Body of pancreas (tissue), 4 donors: ENCODE measurements at places on chromosomes 1 and 21.

DNA sequence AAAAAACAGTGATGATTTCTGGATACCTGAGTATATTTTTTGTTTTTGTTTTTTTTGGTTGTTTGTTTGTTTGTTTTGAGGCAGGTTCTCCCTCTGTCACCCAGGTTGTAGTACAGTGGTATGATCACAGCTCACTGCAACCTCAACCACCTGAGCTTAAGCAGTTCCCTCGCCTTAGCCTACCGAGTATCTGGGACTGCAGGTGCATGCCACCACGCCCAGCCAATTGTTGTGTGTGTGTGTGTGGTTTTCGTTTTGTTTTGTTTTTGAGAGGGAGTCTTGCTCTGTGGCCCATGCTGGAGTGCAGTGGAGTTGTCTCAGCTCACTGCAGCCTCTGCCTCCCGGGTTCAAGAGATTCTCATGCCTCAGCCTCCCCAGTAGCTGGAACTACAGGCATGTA, 55.3 kb upstream of the RCC1 start:
- no peaks in the 10 kb centered on the region for H3K36me3 ChIP-seq
- H3K27me3 ChIP-seq = no peaks in the 10 kb centered on the region
- H3K4me1 ChIP-seq = no peaks in the 10 kb centered on the region
- DNase-seq = no peak
- no peak overlapping the region for H3K27ac ChIP-seq

DNA sequence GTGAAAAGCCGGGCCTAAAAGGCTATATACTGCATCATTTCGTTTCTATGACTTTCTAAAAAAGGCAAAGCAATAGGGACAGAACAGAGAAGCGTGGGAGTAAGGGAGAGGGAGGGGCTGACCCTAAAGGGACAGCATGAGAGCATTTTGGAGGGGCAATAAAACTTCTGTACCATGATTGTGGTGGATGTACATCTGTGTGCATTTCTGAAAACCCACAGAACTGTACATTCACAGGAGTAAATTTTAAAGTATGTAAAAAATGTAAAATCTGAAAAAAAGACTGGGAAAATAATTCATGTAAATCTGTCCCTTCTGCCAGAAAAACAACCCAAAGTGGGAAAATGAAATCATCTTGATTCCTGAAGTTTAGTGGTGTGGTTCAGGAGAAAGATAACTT, 235.4 kb downstream of the CENPF start:
- H3K36me3 ChIP-seq = no peaks in the 10 kb centered on the region
- H3K4me3 ChIP-seq = no peak overlapping the region
- H3K27me3 ChIP-seq = no peaks in the 10 kb centered on the region
- no peaks in the 10 kb centered on the region for H3K4me1 ChIP-seq

DNA sequence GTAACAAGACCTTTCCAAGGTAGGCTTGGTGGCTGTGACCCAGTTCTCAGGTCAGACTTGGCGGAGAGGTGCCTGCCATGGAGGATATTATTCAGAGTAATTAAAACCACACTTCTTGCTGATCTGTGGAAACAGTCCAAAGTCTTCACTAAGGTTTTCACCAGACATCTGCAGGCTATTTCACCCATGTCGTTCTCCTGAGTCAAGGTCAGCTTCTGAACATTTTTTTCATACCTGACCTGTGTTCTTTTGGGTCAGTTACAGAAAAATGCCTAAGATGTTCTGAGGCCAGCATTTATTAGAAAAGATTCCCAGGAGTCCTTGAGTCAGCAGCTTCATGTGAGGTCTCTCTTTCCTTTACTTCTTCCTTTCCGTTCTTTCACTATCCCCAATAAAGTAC, 54.9 kb downstream of the RGL1 start:
- no peaks in the 10 kb centered on the region for H3K27me3 ChIP-seq
- no peaks in the 10 kb centered on the region for H3K4me1 ChIP-seq
- no peak for DNase-seq
- H3K4me3 ChIP-seq = no peak overlapping the region
- H3K27ac ChIP-seq = no peak overlapping the region
- H3K36me3 ChIP-seq = no peaks in the 10 kb centered on the region

DNA sequence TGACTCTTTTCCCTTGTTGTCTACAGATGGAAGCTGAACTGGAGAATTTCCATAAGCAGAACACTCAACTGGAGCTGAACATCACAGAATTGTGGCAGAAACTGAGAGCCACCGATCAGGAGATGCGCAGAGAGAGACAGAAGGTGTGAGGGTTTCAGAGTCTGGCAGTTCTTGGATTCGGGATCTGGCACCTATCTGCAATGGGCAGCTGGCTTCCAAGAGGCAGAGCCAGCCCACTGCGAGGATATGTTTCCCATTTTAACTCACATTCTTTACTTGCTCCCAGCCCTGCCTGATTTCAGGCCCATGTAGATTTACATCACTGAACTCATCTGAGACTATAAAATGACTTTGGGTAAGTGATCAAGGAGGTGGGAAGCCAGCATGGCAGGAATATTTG, 37.3 kb upstream of the TMEM125 start:
- no peaks in the 10 kb centered on the region for H3K36me3 ChIP-seq
- no peak for DNase-seq
- H3K4me3 ChIP-seq = no peak overlapping the region
- H3K27ac ChIP-seq = no peak overlapping the region
- no peaks in the 10 kb centered on the region for H3K27me3 ChIP-seq

- H3K27ac ChIP-seq = no peak overlapping the region
- no peak for DNase-seq
- no peaks in the 10 kb centered on the region for H3K4me1 ChIP-seq
- H3K27me3 ChIP-seq = no peaks in the 10 kb centered on the region
Measured at GRCh38 chr1:80807981-80808380, 992.8 kb upstream of the ADGRL2 start.

DNA sequence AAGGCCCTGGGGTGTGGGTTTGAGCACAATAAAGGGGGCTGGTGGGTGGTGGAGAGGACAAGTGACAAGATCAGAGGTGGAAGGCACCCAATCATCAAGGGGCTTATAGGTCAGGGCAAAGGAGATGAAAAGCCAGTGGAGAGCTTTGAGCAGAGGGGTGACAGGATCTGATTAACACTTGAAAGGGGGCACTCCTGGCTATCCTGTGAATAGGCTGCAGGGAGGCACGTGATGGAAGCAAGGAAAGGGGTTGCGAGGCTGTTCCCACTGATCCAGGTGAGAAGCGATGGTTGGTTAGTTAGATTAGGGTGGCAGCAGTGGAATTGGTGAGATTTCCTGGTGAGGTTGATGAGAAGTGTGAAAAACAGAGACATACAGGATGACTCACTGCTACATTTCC, 80.6 kb downstream of the WLS start:
- no peaks in the 10 kb centered on the region for H3K27me3 ChIP-seq
- H3K36me3 ChIP-seq = peaks cover 16% of the 10 kb centered on the region
- H3K27ac ChIP-seq = no peak overlapping the region
- DNase-seq = no peak
- H3K4me1 ChIP-seq = peaks cover 19% of the 10 kb centered on the region

DNA sequence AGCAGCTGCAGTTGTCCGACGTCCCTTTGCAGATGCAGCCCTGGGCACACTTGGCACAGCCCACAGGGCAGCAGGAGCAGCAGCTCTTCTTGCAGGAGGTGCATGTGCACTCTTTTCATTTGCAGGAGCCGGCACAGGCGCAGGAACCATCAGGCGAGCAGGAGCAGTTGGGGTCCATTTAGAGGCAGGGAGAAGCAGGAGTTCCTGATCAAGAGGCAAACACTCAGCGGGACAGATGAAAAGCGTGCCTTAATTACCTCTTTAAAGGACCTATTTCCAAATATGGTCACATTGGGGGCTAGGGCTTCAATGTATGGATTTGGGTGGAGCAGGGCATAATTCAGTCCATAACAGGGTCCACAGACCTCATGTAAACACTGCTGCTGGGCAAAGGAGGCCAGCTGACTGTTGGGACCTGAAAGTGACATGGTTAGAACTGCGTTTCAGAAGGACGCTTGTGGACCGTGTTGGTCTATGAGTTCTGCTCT, 4.3 kb upstream of the CPLANE2 start:
- no peak overlapping the region for H3K27ac ChIP-seq
- no peak for DNase-seq
- peaks cover 30% of the 10 kb centered on the region for H3K4me1 ChIP-seq
- H3K4me3 ChIP-seq = no peak overlapping the region

DNA sequence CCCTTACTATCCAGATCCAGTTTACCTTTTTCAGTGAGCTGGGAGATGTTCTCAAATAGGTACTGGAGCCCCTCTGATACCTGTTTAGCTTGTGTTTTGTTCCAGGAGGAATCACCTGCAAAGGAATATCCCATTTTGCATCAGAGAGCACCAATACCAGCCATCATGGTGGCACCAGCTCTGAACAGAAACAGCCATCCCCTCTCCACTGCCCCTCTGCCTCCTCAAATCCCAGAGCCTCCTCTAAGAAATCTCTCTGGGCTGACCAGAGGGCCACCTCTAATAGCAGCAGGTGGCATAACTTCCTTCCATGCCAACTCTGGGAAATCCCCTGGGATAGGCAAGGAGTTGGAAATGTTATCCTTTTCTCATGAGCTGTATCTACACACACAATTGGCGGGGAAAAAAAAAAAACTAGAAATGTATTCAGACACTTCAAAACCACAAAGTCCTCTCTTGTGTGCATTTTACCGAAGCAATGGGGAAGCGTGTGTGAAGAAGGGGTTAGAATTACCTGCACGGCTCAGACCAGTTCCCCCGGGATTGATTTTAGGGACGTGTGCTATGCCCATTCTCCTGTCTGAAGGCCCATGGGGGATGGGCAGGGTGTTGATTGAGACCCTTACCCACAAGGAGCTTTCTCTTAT, 2.4 kb downstream of the PGLYRP4 start:
- no peaks in the 10 kb centered on the region for H3K27me3 ChIP-seq
- H3K4me3 ChIP-seq = no peak overlapping the region
- H3K4me1 ChIP-seq = peaks cover 11% of the 10 kb centered on the region
- H3K27ac ChIP-seq = no peak overlapping the region

DNA sequence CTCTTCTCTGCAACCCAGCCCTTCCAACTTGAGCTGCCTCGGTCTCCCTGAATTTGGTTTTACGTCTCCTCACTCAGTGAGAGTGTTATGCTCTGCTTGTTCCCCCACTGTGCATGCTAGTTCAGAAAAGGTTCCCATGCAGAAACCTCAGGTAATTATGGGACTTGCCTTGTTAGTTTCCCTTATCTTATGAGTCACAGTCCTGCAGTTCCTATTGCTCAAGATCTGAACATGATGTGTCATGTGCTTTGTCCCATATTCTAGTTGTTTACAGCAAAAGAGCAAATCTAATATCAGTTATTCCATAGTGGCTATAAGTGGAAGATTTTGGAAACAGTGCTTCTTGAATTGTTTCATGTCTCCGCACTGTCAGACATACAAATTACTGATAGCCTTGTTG, 74.4 kb downstream of the DUSP10 start:
- no peak overlapping the region for H3K27ac ChIP-seq
- no peak overlapping the region for H3K4me3 ChIP-seq
- H3K4me1 ChIP-seq = peaks cover 10% of the 10 kb centered on the region
- DNase-seq = no peak
- no peaks in the 10 kb centered on the region for H3K36me3 ChIP-seq

DNA sequence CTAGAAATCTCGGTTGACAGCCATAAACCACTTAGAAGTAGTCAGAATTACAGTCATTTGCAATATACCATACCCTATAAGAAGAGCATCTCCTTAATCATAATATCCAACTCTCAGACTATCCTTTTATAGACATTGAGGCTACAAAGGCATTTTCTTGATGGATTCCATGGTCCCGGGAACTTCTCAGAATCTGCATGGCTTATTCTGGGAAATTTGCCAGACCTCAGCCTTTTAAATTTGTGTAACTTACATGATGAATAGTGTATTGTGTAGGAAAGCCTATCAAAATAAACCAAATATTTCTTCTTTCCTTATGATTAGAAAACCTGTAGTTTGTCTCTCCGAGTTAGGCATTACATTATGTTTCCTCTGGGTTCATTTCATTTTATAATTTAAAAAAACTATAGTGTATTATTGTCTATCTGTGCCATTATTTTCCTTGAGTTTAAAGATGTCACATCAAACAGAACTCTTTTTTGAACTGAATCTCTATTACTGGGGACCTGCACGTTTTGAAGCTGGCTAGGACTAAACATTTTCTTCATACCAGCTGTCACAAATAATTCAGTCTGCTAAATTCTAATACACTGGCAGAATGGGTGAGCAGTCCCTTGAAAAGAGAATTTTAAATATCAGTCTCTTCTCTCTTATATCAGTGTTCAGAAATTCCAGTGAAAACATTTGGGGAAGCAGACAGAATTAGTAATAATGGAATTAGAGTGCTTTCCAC, 102.9 kb downstream of the GABPA start:
- no peaks in the 10 kb centered on the region for H3K36me3 ChIP-seq
- no peaks in the 10 kb centered on the region for H3K27me3 ChIP-seq
- H3K4me1 ChIP-seq = no peaks in the 10 kb centered on the region

GRCh38 chr1:177119311-177119710, 45.2 kb downstream of the ASTN1 start:
- H3K27ac ChIP-seq = no peak overlapping the region
- no peaks in the 10 kb centered on the region for H3K27me3 ChIP-seq
- no peaks in the 10 kb centered on the region for H3K4me1 ChIP-seq
- no peaks in the 10 kb centered on the region for H3K36me3 ChIP-seq

DNA sequence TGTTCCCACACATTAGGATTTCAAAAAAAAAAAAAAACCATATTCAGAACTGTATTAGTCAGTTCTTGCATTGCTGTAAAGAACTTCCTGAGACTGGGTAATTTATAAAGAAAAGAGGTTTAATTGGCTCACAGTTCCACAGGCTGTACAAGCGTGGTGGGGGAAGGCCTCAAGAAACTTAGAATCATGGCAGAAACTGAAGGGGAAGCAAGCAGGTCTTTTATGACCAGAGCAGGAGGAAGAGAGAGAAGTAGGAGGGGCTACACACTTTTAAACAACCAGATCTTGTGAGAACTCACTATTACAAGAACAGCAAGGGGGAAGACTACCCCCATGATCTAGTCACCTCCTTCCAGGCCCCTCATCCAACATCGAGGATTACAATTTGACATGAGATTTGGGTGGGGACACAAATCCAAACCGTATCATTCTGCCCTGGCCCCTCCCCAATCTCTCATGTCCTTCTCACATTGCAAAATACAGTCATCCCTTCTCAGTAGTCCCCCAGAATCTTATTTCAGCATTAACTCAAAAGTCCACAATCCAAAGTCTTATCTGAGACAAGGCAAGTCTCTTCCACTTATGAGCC, 51.8 kb downstream of the POU2F1 start:
- no peak for DNase-seq
- no peak overlapping the region for H3K27ac ChIP-seq
- H3K4me3 ChIP-seq = no peak overlapping the region
- no peaks in the 10 kb centered on the region for H3K36me3 ChIP-seq
- no peaks in the 10 kb centered on the region for H3K4me1 ChIP-seq

DNA sequence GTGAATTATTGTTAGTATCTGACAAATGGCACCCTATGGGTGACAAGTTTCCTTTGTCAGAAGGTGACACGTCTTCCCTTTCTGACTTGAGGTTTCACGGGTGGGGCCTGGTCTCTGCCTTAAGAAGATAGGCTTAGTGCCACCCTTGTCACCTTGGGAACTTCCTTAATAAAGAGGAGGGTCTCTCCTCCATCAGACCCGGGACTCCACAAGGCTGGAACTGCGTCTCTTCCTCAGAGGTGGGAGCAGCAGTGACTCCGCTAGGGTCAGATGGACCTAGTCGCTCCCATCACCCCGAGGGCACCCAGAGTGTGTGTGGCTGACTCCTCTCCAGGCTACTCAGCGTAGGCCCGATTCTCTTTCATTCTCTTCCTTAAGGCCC, 774 bp upstream of the WDTC1 start:
- H3K36me3 ChIP-seq = no peaks in the 10 kb centered on the region
- DNase-seq = no peak
- no peak overlapping the region for H3K4me3 ChIP-seq
- peak overlapping the region; percentile 18 for H3K27ac ChIP-seq
- no peaks in the 10 kb centered on the region for H3K27me3 ChIP-seq
- peaks cover 19% of the 10 kb centered on the region for H3K4me1 ChIP-seq
